ENCODE measurements at places on chromosomes 12 and 14.

- DNase-seq = no peak
Measured at GRCh38 chr12:52264435-52264825, 10.0 kb upstream of the KRT86 start.

DNA sequence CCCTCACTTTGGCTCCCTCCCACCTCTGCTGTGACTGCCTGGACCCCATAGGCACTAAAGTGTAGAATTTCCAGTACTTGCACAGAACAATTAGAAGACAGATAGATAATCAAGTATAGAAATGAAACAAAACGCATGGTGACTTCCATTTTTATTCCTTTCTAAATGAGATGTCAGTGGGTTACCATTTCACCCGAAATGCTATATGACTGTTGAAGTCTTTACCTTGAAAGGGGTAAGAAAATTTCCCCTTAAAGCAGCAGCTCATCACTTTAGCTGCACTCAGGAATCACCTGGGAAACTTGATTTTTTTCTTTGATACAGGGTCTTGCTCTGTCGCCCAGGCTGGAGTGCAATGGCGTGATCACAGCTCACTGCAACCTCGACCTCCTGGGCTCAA is 12.5 kb upstream of the KSR2 start:
- DNase-seq = no peak

DNA sequence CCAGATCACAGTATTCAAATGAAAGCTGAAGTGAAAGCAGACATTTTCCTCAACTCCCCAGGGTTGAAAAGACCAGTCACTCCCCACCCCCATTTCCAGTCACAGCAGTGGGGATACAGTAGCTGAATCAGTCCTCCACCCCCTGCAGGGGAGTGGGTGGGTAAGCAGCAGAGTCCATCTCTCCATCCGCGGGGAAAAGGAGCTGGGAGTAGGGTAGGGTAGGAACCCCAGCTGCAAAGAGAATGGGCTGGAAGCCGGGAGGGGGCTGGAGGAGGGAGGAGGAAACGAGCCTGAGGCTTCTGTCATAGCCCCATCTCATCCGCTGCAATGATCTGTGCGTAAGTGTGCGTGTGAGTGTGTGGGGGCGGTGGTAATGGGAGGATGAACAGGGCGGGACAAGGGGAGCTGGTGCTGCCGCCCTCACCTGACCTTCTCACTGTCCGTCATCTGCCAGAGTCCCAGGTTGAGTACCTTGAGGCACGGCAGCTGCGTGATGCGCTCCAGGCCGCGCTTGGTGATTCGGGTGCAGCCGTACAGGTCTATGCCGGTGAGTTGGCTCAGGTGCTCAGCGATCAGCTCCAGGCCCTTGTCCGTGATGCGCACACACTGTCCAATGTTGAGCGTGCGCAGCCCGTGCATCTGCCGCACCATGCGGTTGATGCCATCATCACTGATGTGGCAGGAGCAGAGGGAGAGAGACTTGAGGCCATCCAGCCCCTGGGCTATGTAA is 1.8 kb downstream of the FBXL14 start:
- no peak for DNase-seq

- no peak for DNase-seq
Measured at GRCh38 chr14:38003746-38004609, 203.7 kb upstream of the SSTR1 start.

- DNase-seq = no peak
Measured at GRCh38 chr14:82500222-82500621, 966.6 kb upstream of the SEL1L start.

- DNase-seq = no peak
Measured at GRCh38 chr12:97513950-97514349, 51.3 kb downstream of the RMST start.

DNA sequence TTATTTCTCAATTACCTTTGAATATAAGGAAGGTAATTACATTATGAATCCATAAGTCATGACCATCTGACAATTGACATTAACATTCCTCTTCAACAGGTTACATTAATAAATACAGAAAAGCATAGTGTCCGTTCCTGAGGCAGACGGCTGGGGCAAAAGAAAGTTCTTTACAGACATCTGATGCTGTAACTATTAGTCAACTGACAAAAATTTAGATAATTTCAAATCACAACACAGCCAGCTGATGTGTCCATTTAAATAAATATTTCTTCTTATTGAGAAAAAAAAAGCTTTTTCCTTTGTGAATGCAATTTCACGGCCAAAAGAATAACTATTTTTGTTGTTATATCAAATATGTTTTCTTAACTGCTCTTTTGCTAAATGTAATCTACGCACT is 9.2 kb upstream of the PYROXD1 start:
- DNase-seq = no peak

GRCh38 chr12:55226523-55226922 is 5.7 kb downstream of the OR10A7 start:
- DNase-seq = no peak

DNA sequence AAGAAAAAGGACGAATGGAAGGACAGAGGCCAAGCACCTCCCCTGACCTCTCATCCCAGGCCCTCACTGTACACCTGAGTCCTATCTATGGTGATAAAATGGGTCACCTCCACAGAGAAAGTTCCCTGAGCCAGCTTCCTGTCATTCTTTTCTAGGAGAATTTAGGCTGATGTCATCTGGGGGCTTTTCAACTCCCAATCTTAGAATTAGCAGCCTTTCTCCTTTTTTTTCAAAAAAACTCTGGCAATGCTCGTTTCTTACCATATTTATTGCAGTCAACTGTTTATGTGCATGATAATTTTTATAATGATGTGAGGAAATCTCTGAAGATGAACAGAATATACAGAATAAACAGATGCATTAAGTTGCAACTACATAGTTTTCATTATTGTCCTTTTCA is 177.6 kb downstream of the SNAPC1 start:
- DNase-seq = no peak

GRCh38 chr12:22709292-22709691 is 84.3 kb downstream of the ETNK1 start:
- no peak for DNase-seq

DNA sequence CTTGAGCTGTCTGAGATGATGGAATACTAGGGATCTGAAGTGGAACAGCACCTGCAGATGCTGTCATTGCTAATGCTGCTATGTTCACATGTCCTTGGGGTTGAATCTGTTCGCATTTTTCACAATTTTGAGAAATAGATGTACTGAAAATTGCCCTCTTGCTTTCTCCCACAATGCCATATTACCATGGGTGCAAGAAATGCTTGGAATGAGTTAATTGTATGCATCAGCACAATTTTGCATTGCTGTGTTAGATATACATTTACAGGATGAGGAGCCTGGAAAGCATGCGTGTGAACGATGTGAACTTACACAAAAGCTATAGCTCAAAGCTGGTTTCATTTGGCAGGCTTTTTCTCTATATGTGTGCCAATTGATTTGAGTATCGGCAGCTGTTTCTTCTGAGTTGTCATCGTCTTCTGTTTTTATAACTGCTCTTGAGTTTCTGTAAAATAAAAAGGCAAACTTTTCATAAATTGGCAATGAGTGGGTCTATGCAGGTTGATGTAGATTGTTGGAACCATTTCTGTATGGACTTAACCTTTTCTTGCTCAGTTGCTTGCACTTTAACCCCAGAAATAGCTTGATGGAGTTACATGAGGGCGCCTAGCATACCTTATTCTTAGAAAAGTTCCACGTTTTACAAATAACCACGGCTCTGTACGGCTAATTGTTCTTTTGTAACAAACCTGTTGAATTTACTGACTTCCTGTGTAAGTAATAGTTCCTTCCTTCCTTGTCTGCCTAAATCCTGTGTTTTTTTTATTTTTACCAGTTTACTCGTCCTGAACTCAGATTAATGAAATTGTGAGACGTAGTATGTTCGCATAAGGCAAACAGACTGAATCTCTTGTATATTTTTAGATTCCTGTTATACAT is 105.9 kb downstream of the FGD4 start:
- DNase-seq = no peak

DNA sequence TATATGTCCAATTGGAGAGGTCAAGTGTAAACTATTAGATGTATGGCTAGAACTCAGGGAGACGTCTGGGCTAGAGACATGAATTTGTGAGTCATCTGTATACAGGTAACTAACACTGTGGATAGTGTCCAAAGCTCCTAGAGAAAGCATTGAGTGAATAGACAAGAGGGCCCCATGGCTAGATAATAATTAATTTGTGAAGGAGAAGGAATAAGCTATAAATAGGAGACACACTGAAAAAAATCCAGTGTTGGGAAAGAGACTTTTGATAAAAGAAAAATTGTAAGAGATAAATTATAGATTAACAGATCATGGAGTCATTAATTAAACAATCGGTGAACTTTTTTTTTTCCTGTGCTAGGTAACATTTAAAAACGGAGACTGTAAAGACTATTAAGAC is 326.6 kb upstream of the PRICKLE1 start:
- no peak for DNase-seq

GRCh38 chr12:63038713-63039100 is 103.8 kb upstream of the PPM1H start:
- DNase-seq = no peak

DNA sequence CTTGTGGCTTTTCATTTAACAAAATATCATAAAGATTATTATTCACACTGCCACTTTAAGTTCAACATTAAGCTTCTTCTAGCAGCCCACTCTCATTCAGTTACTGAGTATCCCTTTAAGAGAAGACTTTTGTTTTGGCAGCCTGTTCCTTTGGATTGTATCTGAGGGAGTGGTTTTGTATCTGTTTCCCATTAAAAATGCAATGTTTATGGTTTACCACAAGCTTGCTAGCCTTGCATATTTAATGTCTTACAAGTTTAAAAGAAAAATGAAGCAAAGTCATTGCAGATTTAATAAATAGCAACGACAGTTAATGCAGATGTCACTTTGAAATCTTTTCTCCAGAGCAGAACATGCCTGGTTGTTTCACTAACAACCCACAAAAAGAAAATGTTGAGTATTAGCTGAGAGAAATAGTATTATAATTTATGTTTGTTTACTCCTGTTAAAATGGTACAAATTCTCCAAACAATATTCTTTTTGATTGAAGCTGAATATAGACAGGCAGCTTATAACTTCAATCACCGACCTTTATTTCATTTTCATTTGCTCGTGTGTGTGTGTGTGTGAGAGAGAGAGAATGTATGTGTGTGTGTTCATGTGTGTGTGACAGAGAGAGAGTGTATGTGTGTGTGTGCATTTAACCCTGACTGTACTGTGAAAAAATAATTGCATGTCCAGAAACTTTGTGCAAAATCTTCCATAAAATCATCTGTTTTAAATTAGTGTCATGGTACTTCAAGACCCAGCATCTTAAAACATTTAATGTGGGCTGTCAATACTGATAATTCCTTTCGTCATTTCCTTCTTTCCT is 1.8 kb downstream of the DCN start:
- DNase-seq = no peak

- no peak for DNase-seq
Measured at GRCh38 chr14:103559766-103560165, 2.7 kb downstream of the BAG5 start.

DNA sequence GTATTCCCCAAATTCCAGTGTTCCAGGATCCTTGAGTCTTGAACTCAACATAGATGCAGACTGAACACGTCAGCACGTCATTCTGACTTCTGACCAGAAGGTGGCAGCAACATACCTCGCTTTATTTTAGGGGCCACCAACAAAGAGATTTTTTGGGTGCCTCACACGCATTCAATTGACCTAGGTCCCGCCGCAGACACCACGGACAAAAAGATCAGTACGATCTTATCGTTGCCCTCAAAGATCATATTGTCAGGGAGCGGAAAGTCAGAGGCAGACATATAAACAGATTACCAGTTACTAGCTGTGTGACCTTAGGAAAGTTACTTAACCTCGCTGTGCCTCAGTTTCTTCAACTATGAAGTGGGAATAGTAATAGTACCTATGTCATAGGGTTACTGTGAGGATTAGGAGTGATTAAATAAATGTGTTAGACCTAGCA is 6.5 kb upstream of the PRPH start:
- DNase-seq = peak; percentile 39

DNA sequence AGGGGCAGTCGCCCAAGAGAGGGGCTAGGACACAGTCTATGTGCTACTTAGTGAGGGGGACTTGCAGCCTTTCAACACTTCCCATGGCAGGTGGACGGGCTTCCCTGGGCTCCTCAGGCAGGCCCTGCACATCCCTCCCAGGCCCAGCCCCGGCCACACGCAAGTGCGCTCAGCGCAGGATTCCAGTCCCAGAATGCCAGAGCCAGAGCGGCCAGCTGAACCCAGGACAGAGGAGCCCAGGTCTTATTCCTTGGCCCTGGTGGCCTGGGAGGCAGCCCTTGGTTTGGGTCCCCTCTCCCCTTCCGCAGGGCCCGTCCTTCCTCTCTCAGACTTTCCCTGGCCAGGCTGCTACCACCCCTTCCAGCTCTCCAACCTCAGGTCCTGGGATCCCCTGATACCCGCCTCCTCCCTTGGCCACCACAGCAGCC is 12.0 kb downstream of the DLK1 start:
- DNase-seq = no peak

DNA sequence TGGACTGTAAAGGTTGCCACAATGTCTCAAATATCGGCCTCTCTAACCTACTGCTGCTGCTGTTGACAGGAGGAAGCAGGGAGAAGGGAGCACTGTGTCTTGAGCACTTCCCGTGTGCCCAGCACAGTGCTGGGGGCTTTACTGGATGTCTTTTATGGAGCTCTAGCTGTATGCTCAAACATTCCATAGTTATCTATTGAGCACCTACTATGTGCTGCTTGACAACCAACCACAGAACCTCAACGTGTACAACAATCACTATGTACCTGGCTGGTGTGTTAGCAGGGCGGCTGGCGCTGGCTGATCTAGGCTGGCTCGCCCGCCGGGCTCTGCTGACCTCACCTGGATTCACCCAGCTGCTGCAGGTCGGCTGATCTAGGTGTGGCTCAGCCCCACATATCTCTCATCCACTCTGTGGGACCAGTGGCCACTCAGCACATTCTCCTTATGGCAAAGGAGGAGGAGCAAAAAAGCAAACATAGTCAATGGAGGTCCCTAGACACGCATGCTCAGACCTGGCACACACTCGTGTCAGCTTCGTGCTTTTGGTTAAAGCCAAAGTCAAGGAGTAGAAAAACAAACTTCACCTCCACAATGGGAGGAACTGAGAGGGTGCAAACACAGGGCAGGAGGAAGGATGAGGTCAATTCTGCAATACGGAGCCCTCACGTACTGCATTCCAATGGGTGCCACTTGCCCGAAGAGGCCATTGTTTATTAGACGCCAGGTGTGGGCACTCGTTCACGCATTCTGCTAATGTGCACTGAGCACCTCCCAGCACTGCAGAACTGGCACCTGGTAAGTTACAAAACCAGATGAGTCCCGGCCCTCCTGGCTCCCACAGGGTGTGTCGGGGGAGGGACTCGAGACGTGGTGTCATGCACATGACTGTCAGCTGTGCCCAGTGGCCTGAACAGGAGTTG is 147.2 kb downstream of the SCARB1 start:
- DNase-seq = no peak

DNA sequence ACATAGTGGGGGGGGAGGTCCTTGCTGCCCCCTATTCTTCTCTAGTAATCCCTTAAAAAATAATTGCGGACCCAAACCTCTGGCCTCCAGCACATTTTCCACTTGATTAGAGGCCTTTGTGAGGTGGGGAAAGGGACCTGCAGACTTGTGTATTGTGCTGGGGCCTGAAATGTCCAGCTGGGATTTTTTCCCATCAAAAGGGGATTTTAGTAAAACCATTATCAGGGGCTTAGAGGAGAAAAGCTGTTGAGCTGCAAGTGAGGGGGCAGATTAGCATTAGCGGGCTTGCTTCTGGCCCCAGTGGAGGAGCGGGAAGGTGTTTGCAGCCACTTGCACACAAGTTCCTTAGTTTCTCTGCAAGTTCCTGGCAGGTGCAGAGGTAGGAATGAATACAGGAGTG is 13.9 kb downstream of the FBXL14 start:
- no peak for DNase-seq

GRCh38 chr12:75489613-75490210 is 9.2 kb downstream of the GLIPR1 start:
- DNase-seq = no peak

GRCh38 chr14:22886500-22887259 is 3.7 kb downstream of the REM2 start:
- peak; percentile 38 for DNase-seq
